ENCODE measurements at places on chromosomes 5 and 9.

GRCh38 chr5:142006363-142007236 is 6.2 kb downstream of the GNPDA1 start:
- no peak for DNase-seq

GRCh38 chr5:172640822-172641358 is at the start of gene NEURL1B:
NEURL1B (plus strand) TSS chr5:172641263; CDS start chr5:172641407, 144 bp downstream.
- peak; percentile 23 for DNase-seq

- DNase-seq, result no peak
Observed at GRCh38 chr5:169415371-169415770, 114.4 kb upstream of the SLIT3 start.

- DNase-seq, result no peak
Observed at GRCh38 chr9:33731142-33731541, 64.2 kb upstream of the PRSS3 start.

DNA sequence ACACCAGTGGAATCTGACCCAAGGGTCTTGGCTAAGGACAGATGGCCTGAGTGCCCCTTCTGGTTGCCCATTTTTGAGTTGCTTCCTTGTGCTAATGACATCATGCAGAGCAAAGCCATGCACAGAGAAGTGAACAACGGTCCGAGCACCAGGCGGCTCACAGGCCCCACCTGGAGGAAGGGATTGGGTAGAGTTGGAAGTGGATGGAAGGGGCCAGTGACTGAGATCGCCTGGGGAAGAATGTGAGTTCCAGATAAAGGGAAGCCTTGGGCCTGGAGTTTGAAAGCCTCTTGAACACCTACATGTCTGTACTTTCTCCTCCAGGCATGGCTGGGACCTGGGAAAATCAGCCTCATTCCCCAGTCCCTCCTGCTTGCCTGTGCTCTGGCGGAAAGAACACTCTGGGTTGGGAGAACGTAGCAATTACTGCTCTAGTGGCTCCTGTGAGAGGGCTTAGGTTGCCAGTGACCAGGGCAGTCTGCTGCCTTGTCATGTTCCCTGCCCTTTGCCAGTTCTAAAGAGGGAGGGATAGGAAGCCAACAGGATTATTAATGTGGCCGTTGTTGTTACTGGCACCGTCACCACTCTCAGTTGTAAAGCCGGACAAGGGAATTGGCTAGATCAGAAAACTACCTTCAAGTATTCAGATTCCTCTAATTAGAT is 62.5 kb upstream of the PTPN3 start:
- DNase-seq, result no peak

DNA sequence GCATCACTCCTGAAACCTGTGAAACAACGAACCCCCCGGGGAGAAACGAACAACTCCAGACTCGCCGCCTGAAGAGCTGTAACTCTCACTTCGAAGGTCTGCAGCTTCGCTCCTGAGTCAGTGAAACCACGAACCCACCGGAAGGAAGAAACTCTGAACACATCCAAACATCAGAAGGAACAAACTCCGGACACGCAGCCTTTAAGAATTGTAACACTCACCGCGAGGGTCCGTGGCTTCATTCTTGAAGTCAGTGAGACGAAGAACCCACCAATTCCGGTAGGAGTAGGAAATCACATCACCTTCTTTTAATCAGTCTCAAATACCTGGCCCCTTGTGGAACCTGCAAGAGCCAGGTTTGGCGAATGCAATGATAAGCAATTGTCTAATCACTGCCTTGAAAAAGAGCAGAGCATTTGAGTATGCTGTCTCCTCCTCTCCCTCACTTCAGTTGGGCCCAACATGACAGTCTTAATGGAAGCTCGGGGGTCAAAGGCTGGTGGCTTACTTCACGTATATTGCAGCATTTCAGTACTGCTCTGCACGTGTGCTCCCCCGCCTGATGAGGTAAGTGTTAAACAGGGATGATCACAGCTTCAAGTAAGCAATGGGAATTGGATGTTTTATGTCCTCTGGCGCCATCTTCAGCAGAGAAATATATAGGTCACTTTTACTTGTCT is 473 bp downstream of the IRGM start:
- peak; percentile 48 for DNase-seq

DNA sequence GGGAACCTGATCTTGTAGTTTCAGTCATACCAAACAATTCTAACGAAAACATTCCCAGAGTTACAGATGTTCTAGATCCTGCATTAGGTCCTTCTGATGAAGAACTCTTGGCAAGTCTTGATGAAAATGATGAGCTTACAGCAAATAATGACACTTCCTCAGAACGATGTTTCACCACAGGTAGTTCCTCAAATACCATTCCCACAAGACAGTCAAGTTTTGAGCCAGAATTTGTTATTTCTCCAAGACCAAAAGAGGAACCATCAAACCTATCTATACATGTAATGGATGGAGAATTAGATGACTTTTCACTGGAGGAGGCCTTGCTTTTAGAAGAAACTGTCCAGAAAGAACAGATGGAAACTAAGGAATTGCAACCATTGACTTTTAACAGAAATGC is 21.0 kb downstream of the RMI1 start:
- DNase-seq, result no peak

DNA sequence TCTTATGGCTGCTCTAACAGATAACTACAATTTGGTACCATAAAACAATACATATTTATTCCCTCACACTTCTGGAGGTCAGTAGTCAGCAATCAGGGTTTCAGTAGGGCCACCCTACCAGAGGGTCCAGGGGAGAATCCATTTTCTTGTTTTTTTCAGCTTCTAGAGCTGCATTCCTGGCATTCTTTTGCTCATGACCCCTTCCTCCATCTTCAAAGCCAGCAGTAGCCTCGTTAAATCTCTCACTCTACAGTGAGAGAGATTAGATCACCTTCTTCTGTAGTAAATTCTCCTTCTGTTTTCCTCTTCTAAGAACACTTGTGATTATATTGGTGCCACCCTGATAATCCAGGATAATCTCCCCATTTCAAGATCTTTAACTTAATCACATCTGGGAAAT is 187.4 kb downstream of the RFK start:
- no peak for DNase-seq

GRCh38 chr9:98373609-98374008 is 118.2 kb upstream of the TBC1D2 start:
- no peak for DNase-seq

DNA sequence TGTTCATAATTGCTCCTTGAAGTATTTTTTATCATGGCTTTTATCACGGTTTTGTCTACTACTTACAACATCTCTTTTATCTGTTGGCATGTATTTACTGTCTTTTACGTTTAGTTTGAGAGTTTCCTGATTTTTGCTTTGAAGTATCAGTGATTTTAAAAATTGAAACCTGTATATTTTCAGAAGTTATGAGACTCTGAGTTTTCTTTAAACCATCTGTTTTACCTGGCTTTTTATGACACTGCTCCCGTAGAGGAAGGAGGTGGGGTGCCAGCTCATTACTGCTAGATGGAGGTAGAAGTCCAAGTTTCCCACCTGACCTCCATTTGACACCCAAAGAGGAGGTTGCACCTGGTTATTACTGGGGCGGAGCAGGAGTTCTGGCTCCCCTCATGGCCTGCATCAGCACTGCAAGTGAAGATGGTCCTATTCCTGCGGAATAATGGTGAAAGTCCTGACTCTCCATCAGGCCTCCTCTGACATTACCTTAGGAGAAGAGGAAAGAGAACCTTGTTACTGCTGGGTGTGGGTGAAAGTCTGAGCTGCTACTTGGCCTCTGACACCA is 10.0 kb upstream of the ZNF131 start:
- peak; percentile 42 for DNase-seq

GRCh38 chr9:97502222-97502983 is 937 bp downstream of the TMOD1 start:
- no peak for DNase-seq

DNA sequence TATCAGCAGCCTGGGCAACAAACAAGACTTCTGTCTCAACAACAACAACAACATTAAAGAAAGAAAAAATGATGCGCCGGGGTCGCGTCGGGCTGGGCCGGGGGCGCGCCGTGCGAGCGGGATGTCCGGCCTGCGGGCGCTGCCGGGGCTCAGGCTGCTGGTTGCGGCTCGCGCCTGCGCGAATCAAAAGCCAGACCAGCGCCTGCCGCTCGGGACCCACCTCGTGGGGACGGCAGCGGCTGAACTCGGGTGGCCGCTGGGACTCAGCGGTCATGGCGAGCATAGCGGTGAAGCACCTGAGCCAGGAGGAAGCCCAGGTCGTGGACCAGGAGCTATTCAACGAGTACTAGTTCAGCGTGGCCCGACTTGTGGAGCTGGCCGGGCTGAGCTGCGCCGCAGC is 11.9 kb upstream of the NHP2 start:
- DNase-seq, result no peak

DNA sequence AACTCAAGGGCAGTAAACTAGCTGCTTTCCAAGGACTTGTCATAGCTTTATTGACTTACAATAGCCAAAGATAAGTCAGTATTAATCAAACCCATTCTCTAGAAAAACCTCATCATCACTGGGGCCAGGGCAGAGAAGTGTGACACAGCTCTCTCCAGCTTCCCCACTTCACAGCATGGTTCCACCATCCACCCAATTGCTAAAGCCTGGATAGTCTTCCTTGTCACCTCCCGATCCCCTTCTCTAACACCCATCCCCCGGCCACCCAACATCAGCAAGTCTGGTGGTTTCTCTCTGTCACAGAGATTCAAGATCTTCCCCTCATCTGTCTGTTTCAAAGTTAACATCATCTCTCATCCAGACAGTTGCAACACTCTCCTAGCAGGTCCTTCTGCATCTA is 88.6 kb upstream of the GABRP start:
- DNase-seq, result no peak

GRCh38 chr5:73103870-73104299 is 16.5 kb upstream of the TMEM171 start:
- no peak for DNase-seq

DNA sequence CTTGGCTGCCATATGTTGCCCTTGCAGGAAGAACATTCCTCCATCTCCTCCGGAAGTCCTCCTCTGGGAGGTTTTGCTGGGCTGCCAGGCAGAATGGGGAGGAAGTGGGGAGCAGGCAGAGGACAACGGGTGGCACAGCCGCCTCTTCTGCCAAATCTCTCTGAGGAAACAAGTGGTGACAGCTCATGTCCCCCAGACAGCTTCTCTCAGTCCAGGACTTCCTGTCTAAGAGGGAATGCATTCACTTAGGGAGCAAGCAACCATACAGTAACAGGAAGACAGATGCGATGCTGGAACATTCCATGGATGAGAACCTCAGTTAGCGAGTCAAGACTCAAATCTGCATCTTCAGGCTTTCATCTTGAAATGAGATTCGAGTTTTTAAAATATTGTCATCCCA is 701.0 kb downstream of the SEMA5A start:
- no peak for DNase-seq

DNA sequence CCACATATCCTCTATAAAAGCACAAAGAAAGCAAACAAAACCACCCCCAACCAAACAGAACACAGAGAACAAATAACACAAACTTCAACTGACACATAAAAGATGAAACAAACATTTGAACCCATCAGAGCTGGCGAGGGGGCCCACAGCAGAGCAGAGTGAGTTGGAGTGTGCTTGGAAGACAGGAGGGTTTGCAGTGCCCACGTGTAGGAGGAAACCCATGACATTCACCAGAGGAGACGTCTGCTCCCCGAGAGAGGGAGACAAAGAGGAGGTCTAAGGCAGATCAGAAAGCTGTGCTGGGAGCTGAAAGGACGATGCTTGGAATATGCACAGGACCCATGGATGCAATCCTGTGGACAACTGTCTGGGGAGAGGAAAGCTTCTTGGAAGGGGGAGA is 27.0 kb downstream of the MRPL36 start:
- no peak for DNase-seq

- DNase-seq, result no peak
Observed at GRCh38 chr9:16693616-16694015, 176.9 kb downstream of the BNC2 start.

DNA sequence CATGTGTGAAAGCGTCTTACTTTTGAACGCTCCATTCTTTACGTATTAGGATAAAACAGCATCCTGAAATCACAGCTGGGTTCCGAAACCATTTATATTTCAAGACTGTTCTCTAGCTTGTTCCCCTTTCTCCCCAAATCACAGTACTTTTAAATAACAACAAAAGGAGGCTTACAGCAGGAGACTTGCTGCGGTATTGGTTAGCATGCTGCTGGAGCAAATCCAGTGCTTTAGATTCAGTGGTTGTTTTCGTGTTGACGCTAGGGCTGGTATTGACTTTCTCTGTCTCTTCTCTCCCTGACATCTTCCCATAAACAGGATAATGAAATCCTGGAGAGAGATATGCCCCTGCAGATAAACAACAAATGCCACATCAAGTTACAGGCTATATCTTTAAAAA is 103.1 kb downstream of the ZNF608 start:
- no peak for DNase-seq

DNA sequence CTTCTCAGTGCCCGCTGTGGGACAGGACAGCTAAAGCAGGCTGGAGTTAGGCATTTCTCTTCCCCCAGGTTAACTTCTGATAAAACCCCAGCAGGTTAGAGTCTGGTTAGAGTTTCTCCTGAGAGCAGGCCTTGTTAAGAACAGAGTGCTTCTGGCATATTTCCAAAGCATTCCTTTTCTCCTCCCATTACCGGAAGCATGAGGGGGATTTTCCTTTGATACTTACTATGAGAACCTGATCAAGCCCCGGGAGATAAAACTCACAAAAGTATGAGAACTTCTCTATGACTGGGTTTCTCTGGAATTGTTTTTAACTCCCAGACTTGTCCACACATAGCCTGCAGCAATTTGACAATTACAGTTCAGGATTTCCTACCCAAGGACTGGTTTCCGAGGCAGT is 77.4 kb upstream of the MAST4 start:
- DNase-seq, result no peak

- DNase-seq, result no peak
Observed at GRCh38 chr9:138103849-138104206, 226.2 kb downstream of the CACNA1B start.

- DNase-seq, result no peak
Observed at GRCh38 chr5:148042881-148043280, 20.9 kb upstream of the SPINK5 start.

- DNase-seq, result no peak
Observed at GRCh38 chr5:157161996-157162395, 4.1 kb downstream of the GARIN3 start.

GRCh38 chr5:37867654-37868053 is 27.8 kb upstream of the GDNF start:
- no peak for DNase-seq

GRCh38 chr9:109064963-109065702 is 51.8 kb upstream of the CTNNAL1 start:
- DNase-seq, result no peak

- DNase-seq, result peak; percentile 14
Observed at GRCh38 chr9:37036371-37036775, 2.3 kb upstream of the PAX5 start.
